ENCODE measurements at places on chromosomes 7 and 10.

GRCh38 chr7:111301891-111302290, 211.0 kb downstream of the LRRN3 start:
- no peak for DNase-seq

GRCh38 chr10:83176901-83177300, 962.4 kb upstream of the GHITM start:
- DNase-seq: no peak

GRCh38 chr10:18202680-18203460, 62.6 kb downstream of the CACNB2 start:
- DNase-seq: no peak

- DNase-seq: no peak
Observed at GRCh38 chr7:69399401-69399800, 198.9 kb upstream of the AUTS2 start.

DNA sequence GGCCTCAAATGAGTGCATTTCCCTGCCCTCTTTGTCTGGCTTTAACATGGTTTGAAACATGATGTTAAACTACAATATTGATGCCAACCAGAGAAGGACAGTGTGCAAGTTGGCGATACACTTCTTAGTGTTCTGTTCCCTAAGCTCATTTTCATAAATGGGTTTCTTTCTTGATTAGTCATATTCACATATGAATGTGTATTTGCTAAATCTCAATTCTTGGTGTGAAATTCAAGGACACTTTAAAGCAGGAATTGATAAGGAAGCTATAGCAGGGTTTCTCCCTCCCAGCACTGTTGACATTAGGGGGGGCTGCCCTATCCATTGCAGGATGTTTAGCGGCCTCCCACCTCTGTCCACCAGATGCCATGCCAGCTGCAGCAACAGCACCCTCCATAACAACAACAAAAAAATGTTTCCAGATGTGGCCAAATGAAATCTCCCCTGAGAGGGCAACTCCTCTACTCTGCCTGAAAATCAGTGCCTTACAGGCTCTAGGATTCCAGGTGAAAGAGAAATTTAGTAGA, 13.1 kb downstream of the CCNY start:
- DNase-seq: no peak

DNA sequence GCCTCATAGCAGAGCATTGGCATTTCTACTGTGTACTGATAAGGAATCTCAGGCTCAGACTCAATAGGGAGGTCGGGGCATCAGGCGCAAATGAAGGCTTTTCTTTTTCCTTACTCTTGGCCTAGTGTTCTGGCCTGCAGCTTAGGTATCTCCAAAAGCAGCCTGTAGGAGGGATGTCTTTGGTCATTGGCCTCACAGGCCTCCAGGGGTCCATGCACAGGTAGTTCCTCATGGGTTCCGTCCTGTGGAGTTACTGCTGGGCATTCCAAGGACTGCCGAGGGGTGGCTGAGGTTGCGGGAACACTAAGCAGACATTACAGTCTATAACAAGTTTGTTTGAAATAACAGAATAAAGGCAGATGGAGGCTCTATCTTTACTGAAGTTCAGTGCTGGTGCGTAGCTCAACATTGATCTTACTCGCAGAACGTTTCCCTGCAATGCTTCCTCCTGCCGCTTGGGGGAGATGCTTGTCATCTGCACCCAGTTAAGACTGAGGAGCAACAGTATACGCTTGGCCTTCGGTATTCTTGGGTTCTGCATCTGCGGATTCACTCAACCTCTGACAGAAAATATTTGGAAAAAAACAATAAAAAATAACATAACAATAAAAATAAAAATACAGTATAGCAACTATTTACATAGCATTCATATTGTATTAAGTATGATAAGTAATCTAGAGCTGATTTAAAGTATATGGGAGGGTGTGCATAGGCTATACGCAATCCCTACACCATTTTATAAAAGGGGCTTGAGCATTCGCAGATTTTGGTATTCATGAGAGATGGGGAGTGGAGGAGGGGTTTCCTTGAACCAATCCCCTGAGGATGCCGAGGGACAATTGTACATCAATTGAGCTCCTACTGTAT, 58.9 kb downstream of the SH2D4B start:
- DNase-seq: peak; percentile 14

DNA sequence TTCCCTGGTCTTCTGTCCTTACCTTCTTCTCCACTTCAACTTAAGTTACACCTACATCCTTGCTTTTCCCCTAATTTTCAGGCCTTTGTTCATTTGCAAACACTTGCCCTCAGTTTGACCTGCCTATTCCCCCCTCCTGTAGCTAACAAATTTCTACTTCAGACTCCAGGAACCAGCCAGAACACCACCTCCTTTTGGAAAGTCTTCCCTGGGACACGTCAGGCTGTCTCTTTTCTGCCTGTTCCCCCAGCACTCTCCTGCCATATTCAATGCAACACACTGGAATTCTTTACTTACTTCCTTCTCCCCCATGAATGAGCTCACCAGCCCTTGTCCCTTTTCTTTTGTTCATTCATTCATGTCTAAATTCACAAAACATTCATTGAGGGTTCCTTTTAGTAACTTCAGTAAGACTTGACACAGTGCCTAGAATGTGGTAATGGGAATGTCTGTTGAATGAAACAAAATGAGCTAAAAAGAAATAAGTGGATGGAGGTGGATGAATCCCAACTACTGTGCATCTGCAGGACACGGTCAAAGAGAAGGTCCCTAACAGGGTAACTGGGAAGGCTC, 478.0 kb downstream of the KCNMA1 start:
- DNase-seq: no peak

- no peak for DNase-seq
Observed at GRCh38 chr10:47036771-47037170, 125.5 kb downstream of the PTPN20 start.

GRCh38 chr7:37287131-37287855, 161.4 kb downstream of the ELMO1 start:
- peak; percentile 30 for DNase-seq

GRCh38 chr7:77627309-77627676, 69.0 kb upstream of the RSBN1L start:
- DNase-seq: no peak

DNA sequence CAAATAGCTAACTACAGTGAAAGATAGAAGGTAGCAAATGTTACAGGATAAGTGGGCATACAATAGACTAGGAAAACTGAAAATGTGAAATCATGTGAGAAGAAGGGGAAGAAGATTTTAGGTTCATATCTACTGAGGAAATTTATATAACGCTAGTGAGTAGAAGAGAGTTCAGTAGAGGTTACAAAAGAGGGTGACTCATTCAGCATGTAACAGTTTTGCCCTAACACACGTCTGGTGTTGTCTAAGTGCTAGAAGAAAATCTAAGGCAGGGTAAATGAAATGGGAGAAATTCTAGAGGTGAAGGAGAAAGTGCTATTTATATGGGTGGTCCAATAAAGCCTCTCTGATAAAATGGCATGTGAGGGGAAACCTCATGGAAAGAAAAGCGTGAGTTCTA, 731.4 kb upstream of the POT1 start:
- no peak for DNase-seq

DNA sequence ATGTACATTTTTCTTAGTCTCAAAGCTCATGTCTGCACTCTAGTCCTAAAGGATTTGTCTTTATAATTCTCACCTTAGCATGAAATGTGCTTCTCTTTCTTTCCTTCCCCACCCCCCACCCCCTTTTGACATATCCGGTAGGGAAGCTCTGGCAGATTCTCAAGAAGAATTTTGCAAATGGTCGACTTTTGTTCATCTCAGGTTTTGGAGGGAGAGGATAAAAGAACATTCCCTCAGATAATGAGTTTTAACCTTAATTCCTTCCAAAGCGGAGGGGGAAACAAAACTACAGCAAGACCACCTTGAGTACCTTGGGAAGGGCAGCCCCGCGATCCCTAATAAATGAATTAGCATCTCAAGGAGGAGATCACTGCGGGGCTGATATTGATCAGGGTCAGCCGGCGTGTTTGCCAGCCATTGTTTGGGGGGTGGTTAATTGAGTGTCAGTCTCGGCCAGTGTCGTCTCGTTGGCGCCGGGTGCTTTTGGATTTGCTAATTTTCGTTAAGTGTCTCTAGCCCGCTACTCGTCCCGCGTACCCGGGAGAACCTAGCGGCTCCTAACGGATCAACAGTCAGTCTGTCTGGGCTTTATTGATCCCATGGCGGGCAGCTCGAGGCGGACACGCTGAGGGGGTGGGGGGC, 874 bp upstream of the BAMBI start:
- no peak for DNase-seq

DNA sequence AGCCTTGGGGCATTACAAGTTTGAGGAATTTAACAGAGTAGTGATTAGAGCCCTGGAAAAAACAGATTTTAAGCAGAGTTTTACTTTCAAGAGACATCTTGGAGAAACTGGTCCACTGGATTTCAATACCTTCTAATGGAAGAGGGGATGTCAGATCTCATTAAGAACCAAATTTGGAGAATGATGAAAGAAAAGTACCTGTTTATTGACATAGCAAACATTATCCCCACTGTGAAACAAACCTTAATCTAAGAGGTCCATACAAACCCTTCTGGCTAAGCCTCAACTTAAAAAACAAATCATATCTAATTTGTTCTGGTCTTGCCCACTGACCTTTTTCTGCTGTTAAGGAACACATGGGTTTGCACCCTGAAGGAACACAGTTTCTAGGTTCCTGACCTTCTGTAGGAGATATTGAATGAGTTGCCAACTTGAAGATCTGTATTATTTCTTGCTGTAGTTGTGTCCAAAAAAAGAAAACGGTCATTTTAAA, 53.5 kb downstream of the LAMB1 start:
- DNase-seq: no peak

- DNase-seq: no peak
Observed at GRCh38 chr10:2861632-2862210, 205.6 kb upstream of the PFKP start.

GRCh38 chr10:3043512-3044368, 23.6 kb upstream of the PFKP start:
- peak; percentile 35 for DNase-seq
